ENCODE measurements at places on chromosomes 13 and 19.

DNA sequence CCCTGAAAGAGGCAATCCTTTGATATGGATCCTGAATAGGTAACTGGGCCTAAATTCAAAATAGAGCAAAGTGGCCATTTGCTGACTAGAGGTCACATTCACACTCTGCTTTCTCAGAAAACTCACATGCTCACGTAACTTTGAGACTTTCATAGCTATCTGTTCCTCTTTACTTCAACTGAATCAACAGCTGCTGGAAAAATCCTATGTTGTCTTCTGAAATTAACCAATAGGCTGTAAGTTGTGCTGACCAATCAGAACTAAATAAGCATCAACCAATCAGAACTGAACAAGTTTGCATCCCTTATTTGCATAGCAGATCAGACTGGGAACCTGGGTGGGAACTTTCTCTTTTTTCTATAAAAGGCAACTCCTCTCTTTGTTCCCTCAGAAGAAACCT lies 24.0 kb upstream of the TBC1D4 start:
- DNase-seq = no peak

GRCh38 chr13:91372911-91373310 lies 25.4 kb downstream of the MIR17HG start:
- DNase-seq = no peak

- DNase-seq = no peak
Measured at GRCh38 chr13:99197117-99197651, 3.5 kb upstream of the UBAC2 start.

- no peak for DNase-seq
Measured at GRCh38 chr13:26973295-26973694, 198.3 kb downstream of the USP12 start.

DNA sequence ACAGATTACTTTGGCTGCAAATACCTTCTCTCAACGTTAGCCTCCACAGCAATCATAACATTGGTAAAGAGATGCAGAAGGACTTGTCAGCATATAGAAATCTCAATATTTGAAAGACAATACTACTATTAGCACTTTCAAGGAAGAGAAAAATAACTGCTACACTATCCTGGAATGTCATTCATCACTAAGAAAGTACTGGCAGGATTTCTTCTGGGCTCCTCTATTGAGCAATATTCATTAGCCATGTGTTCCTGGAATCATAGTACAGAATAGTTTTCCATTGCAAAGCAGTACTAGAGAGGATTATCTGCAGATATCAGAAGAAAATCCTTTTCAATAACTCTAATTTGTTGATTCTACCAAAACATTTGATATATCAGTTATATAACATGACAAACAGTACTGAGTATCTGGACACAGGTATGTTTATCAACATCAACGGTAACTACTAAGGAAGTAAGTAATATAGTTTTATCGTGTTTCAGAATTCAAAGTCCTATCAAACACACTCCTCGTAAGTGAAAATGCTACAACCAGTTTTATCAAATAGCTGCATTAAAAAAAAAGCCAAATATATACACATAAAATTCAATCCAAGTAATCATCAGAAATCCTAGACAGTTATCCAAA lies 27.3 kb downstream of the INTS6 start:
- DNase-seq = no peak

DNA sequence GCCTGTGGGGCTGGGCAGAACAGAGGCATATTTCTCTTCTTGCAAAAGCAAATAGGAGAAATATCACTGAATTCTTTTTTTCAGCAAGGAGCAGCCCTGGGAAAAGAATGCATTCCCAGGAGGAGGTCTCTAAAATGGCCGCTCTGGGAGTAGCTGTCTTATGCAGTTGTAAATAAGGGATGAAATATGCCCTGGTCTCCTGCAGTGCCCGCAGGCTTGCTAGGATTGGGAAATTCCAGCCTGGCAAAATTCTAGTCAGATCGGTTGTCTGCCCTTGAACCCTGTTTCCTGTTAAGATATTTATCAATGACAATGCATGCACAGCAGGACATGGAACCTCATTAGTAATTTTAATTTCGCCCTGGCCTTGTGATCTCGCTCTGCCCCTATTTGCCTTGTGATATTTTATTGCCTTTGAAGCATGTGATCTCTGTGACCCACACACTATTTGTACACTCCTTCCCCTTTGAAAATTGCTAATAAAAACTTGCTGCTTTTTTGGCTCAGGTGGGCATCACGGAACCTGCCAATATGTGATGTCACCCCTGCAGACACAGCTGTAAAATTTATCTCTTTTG lies 1993.2 kb downstream of the PCDH9 start:
- no peak for DNase-seq

DNA sequence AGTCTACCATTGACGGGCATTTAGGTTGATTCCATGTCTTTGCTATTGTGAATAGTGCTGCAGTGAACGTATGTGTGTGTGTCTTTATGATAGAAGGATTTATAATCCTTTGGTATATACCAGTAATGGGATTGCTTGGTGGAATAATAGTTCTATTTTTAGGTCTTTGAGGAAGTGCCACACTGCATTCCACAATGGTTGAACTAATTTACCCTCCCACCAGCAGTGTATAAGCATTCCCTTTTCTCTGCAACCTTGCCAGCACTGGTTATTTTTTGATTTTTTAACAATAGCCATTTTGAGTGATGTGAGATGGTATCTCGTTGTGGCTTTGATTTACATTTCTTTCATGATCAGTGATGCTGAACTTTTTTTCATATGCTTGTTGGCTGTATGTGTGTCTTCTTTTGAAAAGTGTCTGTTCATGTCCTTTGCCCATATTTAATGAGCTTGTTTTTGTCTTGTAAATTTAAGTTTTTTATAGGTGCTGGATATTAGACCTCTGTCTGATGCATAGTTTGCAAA lies 37.5 kb downstream of the RFC3 start:
- no peak for DNase-seq

DNA sequence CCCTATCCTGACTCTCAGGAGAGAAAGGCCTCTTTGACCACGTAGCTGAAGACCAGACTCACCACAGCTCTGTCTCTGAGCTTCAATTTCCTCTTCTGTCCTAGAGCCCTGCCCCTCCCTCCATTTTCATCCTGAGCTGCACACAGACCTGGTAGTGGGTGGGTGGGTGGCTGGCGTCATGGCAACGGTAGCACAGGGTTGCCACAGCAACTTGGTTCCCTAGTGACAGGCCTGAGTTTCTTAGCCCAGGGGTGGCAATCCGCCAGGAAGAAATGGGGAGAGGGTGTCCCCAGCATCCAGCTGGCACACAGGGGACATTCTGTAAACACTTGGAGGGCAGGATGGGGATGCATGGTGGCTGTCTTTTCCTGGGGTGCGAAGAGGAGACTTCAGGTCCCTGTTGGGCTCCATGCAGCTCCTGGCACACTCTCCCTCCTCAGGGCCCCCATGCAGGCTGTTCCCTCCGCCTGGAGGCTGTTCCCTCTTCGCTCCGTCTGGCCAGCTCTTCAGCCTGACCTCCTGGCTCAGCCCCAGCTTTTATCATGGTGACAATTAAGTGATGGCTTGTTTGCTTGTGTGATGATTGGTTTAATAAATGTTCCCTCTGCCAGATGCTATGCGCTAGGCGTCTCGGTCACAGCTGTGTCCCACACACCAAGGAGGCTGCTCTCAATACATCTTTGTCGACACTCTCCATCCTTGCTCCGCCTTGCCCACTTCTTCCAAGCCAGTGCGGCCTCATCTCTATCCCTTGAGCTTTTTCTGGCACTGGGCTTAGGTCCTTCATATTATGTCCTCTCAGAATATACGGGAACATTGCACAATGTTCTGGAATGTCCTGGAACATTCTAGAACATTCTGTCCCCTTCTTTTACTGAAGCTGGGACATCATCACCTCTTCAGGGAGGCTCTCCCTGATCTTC lies 7.4 kb upstream of the KLHL26 start:
- DNase-seq = no peak

- peak; percentile 95 for DNase-seq
Measured at GRCh38 chr19:49593233-49594113, 2.5 kb downstream of the PRR12 start.

GRCh38 chr13:33109801-33110200 lies 93.6 kb downstream of the KL start:
- DNase-seq = no peak

GRCh38 chr19:40638327-40638726 lies 37.2 kb downstream of the LTBP4 start:
- no peak for DNase-seq

DNA sequence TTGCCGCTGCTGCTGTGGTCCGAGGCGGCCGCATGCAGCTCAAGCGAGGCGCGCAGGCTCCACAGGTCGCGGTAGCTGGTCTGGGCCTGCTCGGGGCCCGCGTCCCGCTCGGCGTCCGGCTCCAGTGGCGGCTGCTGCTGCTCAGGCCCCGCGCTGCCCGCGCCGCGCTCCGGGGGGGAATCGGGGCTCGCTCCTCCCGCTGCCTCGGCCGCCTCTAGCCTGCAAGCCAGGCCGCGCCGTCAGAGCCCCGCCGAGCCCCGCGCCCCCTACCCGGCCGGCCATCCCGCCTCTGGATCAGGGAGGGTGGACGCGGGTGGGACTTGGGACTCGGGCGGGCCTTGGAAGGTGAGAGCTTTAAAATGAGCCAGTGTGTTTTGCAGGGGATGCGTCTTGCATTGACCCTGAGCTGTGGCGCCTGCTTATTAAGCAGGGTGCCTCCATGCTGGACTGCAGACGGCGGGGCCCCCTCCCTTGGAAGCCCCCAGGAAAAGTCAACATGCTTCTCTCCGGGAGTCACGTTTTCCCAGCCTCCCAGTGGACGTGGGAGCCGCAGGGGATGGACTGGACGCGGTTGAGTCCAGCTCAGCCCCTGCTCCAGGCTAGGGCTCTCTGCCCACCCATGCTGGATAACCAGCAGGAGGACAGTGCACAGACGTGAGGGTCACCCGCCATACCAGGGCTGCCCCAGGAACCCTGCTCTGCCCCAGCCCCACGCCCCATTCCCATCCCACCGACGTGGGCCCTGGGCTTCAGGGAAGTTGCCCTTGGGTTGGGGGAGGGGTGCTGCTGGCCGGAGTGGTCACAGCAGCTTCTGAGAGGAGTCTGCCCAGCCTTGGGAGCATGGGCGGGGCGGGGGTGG lies 7.7 kb downstream of the CBARP start:
- DNase-seq = no peak

- no peak for DNase-seq
Measured at GRCh38 chr19:12646551-12646950, 20.0 kb downstream of the MAN2B1 start.

DNA sequence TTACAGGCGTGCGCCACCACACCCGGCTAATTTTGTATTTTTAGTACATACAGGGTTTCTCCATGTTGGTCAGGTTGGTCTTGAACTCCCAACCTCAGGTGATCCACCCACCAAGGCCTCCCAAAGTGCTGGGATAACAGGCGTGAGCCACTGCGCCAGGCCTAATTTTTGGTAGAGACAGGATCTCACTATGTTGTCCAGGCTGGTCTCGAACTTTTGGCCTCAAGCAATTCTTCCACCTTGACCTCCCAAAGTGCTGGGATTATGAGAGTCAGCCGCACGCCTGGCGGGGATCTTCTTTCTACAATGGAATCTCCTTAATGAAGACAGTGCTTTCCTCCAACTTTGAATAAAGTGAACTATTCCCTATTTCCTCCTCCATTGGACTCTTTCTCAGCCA lies 5.8 kb downstream of the RASIP1 start:
- DNase-seq = no peak

- no peak for DNase-seq
Measured at GRCh38 chr13:59801107-59801880, 362.4 kb downstream of the DIAPH3 start.

GRCh38 chr19:28213470-28214082 lies 999.4 kb downstream of the UQCRFS1 start:
- DNase-seq = no peak

DNA sequence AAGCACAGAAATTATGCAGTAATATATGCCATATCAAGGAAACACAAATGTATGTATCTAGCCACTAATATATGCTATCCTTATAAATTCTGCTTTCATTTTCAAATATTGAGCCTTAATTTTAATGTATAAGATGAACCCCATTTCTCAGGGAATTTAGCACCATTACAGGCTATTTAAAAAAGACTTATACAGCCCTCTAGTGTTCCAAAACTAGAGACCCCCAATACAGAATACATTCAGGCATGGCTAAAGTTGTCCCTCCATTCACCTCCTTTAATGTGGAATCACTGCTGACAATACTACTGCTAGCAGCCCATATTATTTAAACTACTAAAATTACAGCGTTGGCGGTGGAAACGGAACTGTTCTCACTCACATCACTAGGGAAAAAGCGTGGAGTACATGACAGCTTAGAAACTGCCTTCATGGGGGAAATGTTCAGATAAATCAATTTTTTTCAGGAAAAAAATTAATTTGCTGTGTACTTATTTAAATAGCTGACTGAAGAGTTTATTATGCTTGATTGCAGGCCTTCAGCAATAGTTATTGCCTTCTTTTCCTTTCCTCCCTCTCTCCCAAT lies 541.0 kb downstream of the PCDH9 start:
- no peak for DNase-seq

- no peak for DNase-seq
Measured at GRCh38 chr19:45098521-45099466, 5.8 kb downstream of the PPP1R37 start.

DNA sequence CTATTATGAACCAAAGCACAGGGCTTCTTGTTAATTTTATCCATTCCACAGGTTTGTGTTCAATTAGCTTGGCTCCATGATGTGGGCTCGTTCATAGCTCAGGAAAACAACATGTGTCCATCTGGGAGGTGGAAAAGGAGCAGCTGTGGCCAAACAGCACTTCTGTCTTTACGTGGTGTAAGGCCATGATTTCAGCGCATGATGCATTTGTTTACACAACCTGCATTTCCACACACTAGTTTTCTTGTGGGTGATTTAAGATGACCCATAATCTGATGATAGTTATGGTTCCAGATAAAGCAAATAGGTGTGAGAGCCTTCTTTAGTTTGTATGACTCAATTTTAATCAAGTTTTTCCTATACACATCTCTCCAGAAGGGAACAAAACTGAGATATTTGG lies 101.7 kb downstream of the TNFRSF19 start:
- no peak for DNase-seq

- DNase-seq = no peak
Measured at GRCh38 chr13:72760189-72760588, 21.5 kb downstream of the DIS3 start.

DNA sequence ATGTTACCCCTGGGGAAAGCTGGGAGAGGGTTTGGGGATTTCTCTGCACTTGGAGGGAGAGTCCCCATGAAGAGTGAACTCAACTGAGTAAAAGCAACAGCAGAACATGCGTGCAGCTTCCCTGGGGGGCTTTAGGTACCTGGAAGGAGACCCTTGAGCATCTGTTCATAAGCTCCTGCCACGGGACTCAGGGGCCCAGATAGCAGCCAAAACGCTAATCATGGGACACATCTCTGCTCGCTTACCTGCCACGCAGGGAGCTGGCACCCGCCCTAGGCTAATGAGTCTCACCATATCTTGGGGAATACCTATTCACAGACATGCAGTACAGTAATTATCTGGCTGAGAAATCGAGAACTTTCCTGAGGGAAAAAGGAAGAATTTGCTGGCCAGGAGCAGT lies 33.9 kb downstream of the PDCD5 start:
- DNase-seq = no peak
